ENCODE measurements at places on chromosomes 2 and 18. TPM values are rescaled to one million over a fixed set of nuclear protein-coding genes. Genes with fewer than 3 reads are reported as not detected.

Gene CREG2
- not detected for total RNA-seq

Gene RAB17
- total RNA-seq, result 0.87 TPM

Gene DAW1
- not detected for total RNA-seq

Gene SPEG
- 4.7 TPM for total RNA-seq

Gene IL1R1
- 407 TPM for total RNA-seq

Gene ERMN
- total RNA-seq, result 0.32 TPM

Gene LDLRAD4
- 39.6 TPM for total RNA-seq

Gene GPR55
- 0.22 TPM for total RNA-seq

Gene DES
- 62.5 TPM for total RNA-seq

Gene SERPINB12
- not detected for total RNA-seq

Gene HOXD12
- total RNA-seq, result not detected

Gene SPHKAP
- total RNA-seq, result not detected
